ENCODE measurements at places on chromosomes 1 and 21.

- DNase-seq: no peak
These were observed 4.0 kb upstream of the DMRTA2 start for GRCh38 chr1:50427086-50427817.

DNA sequence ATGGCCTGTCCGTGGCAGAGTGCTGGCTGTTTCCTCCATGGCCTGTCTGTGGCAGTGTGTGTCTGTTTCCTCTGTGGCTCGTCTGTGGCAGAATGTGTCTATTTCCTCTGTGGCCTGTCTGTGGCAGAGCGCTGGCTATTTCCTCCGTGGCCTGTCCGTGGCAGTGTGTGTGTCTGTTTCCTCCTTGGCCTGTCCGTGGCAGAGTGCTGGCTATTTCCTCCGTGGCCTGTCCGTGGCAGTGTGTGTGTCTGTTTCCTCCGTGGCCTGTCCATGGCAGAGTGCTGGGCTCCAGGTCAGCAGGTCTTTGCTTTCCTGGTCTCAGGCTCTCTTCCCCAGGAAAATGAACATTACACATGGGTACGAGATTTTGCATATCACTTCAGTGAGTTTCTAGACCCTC, 138.4 kb upstream of the IPO9 start:
- no peak for DNase-seq

- no peak for DNase-seq
These were observed 242.3 kb downstream of the LMX1A start for GRCh38 chr1:165114022-165114888.

DNA sequence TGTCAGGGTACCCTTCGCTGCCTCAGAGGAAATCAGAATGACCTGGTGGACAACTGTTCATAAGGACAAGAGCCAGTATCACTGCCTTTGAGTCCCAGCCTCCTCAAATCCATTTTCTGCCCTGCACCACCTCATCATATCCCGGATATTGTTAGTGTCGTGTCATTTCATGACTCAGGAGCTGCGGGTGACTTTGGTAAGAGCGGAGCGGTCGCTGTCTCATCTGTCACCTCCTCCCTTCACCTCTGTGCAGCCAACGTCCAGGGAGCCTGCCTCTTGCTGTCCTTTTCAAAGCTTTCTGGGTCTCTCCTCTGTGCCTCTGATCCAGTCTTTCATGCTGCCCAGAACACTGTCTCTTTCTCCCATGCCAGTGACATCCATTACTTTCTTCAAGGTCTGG, 7.0 kb upstream of the C1orf198 start:
- no peak for DNase-seq

GRCh38 chr1:108813326-108813725, 43.6 kb downstream of the AKNAD1 start:
- DNase-seq: no peak

DNA sequence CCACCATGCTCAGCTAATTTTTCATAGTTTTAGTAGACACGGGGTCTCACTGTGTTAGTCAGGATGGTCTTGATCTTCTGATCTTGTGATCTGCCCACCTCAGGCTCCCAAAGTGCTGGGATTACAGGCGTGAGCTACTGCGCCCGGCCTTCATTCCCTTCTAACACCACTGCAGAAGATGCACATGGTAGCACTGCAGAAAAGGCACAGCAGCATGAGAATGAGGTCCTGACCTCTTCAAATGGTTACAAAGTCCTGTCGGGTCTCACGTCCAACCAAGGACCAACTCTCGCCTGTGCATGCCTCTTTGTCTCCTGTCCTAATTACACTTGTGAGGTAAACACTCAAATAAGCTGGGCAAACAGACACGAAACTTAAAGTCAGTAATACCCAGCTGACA, 83.0 kb upstream of the GCLM start:
- no peak for DNase-seq

- no peak for DNase-seq
These were observed 132.5 kb upstream of the CACHD1 start for GRCh38 chr1:64337475-64337874.

- no peak for DNase-seq
These were observed 42.1 kb downstream of the WASF2 start for GRCh38 chr1:27447883-27448282.

GRCh38 chr1:101264697-101265096, 27.9 kb downstream of the S1PR1 start:
- no peak for DNase-seq

DNA sequence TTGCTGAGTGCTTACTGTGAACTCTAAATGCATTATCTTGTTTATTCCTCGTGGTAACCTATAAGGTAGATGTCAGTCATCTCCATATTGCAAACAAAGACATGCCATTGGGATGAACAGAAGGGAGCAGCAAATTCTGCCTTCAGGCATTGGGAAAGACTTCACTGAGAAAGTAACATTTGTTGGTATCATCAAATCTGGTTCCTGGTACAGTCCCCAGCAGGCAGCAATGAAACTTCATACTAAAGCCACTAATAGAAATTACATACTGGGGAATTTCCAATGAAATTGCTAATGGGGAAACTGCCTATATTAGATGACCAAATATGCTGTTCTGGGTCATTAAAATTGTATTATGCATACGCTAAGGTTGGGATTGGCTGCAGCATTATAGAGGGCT, 47.3 kb upstream of the ST6GALNAC5 start:
- no peak for DNase-seq

DNA sequence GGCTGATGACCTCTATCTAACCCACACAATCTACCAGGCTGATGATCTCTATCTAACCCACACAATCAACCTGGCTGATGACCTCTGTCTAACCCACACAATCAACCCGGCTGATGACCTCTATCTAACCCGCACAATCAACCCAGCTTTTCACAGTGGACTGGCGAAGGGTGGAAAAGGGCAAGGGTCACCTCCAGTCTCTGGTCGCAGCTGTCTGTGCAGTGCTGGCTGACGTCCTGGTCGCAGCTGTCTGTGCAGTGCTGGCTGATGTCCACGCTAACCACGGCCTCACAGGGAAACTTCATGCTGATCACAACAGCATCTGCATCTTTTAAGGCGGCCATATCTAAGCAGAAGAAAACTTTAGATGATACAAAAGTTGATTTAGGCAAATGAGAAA, 12.2 kb upstream of the CCDC27 start:
- DNase-seq: no peak

GRCh38 chr1:212215910-212216309, 69.3 kb upstream of the PPP2R5A start:
- no peak for DNase-seq

- DNase-seq: no peak
These were observed 107.5 kb downstream of the GDAP2 start for GRCh38 chr1:117821774-117822482.

DNA sequence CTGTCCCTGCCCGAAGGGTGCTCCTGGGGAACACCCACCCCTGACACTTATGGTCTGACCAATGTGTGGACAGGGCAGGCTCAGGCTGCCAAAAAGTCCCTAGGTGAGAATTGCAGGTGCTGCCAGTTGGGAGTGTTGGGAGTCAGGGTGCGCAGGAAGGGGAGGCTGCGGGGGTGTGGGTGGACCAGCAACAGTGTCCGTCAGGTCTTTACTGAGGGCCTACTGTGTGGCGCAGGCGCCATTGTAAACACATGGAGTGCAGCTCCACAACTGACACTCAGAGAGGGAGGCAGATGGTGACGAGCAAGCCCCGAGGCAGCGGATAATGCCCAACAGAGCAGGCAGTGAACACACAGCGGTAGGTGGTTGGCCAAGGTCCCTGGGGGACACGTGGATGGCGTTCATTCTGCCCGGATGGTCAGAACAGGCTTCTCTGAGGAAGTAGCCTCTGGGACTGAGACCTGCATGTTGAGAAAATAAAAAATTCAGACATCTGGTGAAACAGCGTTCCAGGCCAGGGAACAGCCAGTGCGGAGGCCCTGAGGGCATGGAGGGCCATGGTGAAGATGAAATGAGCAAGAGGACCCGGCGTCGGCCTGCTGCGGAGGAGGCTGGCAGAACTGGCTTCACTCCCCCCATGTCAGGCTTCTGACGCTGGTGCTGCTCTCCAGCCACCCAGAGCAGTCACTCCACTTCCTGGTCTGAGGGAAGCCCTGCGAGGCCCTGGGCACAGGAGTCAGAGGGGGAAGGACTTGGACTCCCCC, 136.2 kb upstream of the ZBTB40 start:
- DNase-seq: no peak

DNA sequence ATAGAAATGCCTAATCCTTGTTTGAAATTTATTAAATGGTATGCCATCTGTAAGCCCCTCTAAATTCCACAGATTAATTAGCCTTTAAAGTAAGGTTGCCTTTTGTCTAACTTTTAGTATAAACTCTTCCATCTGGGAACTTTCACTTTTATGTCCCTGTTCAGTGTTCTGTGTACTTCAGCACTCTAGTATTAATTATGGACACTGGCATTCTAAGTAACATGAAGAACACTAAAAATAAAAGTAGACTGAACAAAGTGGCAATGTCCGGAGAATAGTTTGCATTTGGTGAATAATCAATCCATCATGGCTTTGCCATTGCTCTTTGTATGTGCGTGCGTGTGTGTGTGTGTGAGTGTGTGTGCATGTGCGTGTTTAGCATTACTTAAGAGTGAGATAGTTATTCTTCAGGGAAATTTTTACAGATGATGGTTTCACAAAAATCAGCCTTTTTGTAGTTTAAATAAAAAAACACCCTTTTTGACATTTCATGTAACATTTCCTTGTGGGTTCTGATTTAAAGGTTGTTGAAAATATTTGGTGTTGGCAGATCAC, 51.1 kb downstream of the ATF6 start:
- DNase-seq: no peak

- DNase-seq: no peak
These were observed 5.5 kb downstream of the SORT1 start for GRCh38 chr1:109392037-109392787.

DNA sequence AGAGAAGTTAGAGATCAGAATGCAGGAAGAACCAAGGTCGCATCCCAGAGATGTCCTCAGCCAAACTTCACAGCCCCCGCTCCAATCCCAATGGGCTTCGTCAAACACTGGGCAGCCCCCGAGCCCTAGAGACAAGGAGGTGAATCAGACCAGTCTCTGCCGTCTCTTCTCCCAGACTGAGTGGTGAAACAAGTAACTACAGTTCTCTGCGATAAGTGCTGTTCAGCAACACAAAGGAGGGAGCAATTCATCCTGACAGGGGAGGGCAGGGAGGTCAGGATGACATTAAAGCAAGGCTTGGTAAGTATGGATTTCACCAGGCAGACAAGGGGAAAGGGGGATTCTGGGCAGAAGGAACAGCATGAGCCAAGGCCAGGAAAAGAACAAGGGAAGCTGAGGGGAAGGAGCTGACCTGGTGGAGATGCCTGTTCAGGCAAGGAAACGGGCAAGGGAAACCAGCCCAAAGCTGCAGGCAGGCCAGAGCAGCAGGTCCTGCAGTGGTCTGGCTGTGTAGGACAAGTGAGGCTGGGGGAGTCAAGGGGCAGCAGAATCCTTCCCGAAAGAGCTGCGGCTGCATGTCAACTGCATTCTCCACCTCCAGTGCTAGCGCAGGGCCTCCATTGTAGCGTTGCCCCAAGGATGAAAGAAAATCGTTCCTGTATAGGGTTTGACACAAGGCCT, 13.6 kb upstream of the ERI3 start:
- DNase-seq: no peak

DNA sequence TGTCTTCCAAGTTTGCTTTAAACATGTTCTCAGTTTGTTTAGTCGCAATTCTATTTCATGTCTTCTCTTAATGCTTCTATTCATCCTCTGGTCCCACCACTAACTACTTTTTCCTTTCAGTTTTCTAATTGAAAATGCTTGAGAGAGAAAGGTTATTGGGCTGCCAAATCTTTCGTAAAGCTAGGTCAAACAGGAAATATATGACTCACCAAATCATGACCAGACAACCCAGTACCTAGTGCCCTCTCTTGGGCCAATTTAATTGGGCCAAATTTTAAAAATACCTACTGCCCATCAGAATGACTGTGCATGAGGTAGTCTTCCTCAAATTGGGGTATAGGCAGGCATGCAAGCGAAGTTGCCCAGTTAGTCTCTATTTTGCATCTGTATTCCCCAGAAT, 295.4 kb upstream of the PBX1 start:
- no peak for DNase-seq

DNA sequence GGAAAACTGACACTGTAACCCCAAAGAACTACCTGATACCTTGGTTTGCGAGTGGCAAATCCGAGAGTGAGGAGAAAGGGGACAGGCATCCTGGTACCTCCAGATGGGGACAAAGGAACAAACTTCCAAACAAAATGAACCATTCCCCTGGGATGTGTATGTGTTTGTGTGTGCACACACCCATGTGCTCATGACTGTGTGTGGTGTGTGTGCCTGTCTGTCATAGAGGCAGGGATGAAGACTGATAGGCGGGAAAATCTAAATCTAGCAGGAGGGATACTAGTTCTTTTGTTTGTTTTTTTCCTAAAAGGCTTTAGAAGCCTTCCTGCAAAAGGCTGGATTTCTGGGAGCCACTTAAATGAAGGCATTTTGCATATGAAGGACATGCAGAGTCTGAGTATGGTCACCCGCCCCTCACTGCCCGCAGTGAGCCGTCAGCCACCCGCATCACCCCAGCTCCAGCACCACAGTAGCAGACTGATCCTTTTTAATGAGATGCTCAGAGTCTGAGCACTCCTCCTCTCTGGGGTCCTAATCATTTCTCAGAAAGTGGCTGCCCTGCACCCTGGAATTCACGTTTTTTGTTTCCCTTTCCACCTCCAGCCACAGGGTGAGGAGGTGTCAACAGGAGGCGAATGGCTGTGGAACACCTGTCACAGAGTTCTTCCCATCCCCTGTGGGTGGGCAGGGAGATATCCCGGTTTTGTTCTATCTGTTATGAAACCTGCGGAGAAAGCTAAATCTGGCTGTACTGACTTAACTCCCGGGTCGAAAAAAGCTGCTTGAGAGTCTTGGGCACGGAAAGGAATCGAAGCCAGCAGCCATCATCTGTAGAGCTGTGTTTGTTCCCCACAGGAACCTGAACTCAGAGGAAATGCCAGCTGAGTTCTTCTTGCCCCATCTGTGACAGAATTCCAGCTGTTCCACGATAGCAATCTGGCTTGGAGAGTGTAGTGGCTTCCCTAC, 34.9 kb downstream of the UTP25 start:
- DNase-seq: no peak

DNA sequence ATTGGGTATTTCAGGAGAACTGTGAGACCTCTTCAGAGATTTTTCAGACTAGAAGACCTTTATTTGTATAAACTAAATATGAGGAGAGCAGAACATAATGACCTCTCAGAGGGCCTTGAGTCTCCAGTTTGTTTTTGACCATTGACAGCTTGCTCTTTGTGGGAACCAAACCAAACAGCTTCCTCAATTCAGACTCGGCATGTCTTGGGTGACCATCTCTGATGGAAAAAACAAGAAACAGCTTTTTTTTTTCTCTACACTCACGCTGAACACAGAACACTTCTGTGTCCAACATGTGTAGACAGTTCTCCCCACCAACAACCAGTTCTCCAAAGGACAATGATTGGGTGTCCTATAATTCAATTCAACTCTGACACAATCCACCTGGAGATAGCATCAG, 11.5 kb downstream of the ATP1A4 start:
- DNase-seq: no peak

- no peak for DNase-seq
These were observed 29.1 kb downstream of the IARS2 start for GRCh38 chr1:220123066-220123465.

Measured in stimulated activated CD4-positive, alpha-beta T cell treated with anti-CD3 and anti-CD28 coated beads, Interleukin-2, amount 100 ng/mL, for 24 hours (primary cell).